HL-60 (cell line): ENCODE measurements at places on chromosomes 2 and 18.

- no peak for DNase-seq
Measured at GRCh38 chr2:78707776-78708386, 317.6 kb upstream of the REG3G start.

DNA sequence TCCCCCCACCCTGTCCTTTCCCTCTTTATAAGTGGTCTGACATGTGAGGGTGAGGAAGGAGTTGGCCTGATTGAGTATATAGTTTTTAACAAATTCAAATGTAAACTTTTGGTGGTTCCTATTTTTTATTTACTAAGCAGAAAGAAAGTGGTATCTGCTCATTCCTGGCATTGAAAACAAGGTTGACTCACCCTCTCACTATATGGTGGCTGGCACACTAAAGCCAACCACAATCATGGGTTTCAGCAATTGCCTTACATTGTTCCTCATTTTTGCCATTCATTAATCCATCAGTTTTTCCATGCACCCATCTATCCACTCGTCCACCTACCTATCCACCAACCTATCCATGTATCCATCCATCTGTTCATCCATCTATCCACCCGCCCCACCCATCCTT is 75.4 kb upstream of the IGFBP5 start:
- DNase-seq: no peak

- DNase-seq: no peak
Measured at GRCh38 chr2:129443865-129444739, 535.4 kb upstream of the RAB6C start.

GRCh38 chr2:234099266-234099665 is 48.8 kb downstream of the SPP2 start:
- DNase-seq: peak; percentile 15
